ENCODE measurements at places on chromosomes 4 and X. TPM values are rescaled to one million over a fixed set of nuclear protein-coding genes. Genes with fewer than 3 reads are reported as not detected.

DNA sequence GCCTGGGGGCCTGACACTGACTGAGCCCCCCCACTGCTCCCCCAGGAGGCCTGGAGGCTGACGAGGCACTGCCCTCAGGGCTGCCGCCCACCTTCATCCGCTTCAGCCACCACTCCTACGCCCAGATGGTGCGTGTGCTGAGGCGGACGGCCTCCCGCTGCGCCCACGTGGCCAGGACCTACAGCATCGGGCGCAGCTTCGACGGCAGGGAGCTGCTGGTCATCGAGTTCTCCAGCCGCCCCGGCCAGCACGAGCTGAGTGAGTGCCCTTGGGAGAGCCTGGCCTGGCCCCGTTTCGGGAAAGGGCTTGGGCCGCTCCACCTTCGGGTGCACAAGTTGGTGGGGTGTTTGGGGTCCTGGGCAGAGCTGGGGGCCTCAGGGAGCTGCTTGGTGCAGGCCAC lies 11.4 kb downstream of the CPZ start:
- no peak overlapping the region for H3K27ac ChIP-seq
- H3K4me1 ChIP-seq: no peaks in the 10 kb centered on the region
- H3K4me3 ChIP-seq: no peak overlapping the region
- no peak for DNase-seq

DNA sequence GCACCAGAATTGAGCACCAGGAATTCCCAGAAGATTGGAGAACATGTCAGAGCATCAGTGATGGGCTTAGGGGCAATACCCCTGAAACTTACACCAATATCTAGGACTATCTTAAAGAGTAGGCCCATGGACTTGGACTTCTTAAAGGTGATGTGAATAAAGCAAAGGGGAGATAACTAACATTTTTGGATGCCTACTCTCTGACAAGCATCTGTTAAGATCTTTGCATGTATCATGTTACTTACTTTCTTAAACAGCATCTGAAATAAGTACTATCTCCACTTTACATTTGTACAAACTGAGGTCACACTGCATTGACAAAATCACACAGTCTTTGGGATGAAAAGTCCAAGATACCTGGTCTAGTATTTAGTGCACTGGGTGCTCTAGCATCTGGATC lies 258.6 kb upstream of the ARSJ start:
- no peaks in the 10 kb centered on the region for H3K27me3 ChIP-seq
- no peak overlapping the region for H3K4me3 ChIP-seq
- DNase-seq: no peak
- no peaks in the 10 kb centered on the region for H3K4me1 ChIP-seq

GRCh38 chrX:74422576-74423288 lies 1.4 kb downstream of the SLC16A2 start:
- H3K36me3 ChIP-seq: no peaks in the 10 kb centered on the region
- H3K27ac ChIP-seq: peak overlapping the region; percentile 62
- DNase-seq: peak; percentile 68
- H3K4me1 ChIP-seq: no peaks in the 10 kb centered on the region
- no peaks in the 10 kb centered on the region for H3K27me3 ChIP-seq

Gene SUPT20HL2
- not detected for total RNA-seq

All from heart right ventricle (tissue), 16 donors.